ENCODE measurements at places on chromosomes 12 and 14.
A peak's percentile ranks its signal among the peaks of the same experiment; 100 is the strongest.

DNA sequence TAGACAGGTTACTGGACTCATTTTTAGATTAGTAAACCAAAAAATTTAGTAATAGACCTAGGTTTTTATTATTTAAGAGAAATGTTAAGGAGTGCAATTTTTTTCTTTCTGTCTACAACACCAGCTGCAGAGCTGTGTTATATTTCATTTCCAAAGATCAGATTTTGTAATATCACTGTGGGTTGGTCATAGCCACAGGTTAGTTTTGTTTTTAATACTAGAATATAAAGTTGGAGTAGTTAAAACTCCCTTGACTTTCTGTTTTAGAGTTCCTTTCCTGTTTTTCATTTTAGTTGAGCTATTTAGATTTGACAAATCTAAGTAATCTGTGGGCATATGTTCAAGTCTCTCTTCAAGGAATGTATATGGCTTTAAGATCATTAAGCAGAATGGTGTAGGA is 30.7 kb upstream of the GARIN2 start:
- no peak for DNase-seq

DNA sequence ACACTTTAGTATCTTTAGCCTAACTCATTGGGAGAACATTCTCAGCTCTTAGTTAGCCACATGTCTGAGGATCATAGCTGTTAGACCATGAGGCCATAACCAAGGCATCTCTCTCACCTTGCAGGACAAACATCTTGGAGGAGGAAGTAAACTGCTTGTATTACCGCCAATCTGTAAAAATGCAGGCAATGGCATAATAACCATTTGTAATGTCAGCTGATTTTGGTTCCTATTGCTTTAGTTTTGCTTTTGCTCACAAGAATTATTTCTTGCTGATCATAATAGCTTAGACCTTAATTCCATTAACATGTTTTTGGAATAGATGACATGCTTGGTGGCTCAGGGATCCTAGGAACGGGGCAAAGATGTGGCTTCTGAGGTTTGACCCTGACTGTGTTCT is 16.4 kb upstream of the GSG1 start:
- no peak for DNase-seq

GRCh38 chr14:75069811-75070145 is 337 bp downstream of the ZC2HC1C start:
- no peak for DNase-seq

- DNase-seq = no peak
These were observed 37.6 kb upstream of the PRB4 start for GRCh38 chr12:11347810-11348209.

GRCh38 chr12:128025589-128026245 is 241.3 kb upstream of the TMEM132C start:
- no peak for DNase-seq

GRCh38 chr14:96059519-96060135 is 20.5 kb downstream of the C14orf132 start:
- no peak for DNase-seq

GRCh38 chr12:47023311-47023710 is 56.1 kb upstream of the PCED1B start:
- no peak for DNase-seq

DNA sequence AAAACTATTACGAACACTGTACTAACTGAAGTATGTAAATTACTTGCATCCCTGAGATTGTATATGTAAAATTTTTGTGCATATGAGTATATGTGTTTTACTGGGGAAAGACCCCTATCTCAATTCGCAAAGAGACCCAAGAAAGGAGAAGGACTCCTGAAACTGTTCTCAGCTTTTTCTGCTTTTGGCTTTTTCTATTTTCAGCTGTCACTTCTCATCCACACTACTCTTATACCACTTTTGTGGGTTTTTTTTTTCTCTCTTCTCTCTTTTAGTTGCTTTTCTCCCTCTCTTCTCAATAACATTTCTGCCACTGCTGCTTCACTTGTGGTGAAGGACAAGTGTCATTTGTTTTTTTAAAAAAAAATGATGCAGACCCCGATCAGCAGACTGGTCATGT is 39.8 kb downstream of the NIN start:
- no peak for DNase-seq

DNA sequence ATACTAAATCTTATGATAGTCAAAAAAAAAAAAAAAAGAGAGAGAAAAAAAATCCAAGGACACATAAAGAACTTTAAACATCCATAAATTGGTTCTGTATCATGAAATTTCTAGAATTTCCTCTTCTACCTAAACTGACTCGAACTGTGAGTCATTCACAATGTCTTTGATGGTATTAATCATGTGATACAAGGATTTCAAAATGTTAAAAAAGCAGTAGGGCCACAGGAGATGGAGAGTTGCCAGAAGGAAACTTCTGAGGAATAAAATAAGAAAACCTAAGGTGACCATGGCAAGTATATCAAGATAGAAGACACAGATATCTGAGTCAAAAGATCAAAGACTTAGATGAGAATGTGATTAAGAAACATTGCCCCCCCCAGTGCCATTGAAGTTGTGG is 1320.9 kb upstream of the FLRT2 start:
- no peak for DNase-seq

- no peak for DNase-seq
These were observed 3.6 kb upstream of the WSB2 start for GRCh38 chr12:118064608-118065007.

DNA sequence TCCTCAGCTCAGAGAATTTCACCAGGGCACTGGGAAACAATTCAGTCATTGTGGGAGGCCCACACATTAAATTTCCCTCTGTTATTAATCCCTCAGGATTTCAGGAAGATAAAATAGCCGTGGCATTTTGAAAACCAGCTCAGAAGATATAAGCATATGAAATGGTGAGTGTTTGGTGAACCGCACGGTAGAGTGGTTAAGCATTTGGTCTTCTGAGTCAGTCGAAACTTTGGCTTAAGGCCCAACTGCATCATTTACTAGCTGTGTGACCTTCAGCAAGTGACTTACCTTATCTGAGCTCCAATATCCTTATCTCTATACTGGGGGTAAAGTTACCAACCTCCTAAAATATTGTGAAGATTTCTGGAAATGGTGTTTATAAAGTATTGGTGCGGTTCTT is 5.2 kb upstream of the VRK1 start:
- DNase-seq = no peak

GRCh38 chr14:31263485-31264133 is 56.0 kb upstream of the HECTD1 start:
- DNase-seq = peak; percentile 100

DNA sequence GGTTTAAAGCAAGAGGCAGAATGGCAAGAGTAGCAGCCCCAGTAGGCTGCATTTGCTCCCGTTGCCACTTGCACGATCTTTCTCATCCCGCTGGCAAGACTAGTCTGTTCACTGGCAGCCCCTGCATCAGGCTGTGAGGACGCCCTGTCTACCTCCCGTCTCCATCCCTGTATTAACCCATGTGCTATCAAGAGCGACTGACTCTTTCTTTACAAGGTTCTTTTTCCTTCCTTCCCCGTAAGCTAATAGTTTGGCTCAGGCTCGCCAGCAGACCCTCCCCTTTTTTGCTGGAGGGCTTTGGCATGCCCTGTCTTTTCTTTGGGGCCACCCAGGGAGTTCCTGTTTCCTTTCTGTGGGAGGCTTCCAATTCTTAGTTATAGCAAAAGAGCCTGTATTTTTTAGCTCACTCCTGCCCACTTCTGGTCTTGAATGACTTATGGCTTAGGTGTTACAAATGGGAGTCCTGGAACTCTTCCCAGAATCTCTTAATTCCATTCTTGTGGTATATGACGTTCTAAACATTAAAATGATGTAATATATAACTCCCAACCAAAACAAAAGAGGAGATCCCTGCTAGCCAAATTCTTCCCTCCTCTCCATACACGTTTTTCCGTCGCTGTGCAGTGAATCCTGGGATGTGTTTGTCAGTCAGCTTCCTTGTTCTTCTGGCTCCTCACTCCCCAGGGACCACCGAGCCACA is 149.0 kb downstream of the PRKCH start:
- DNase-seq = peak; percentile 66

DNA sequence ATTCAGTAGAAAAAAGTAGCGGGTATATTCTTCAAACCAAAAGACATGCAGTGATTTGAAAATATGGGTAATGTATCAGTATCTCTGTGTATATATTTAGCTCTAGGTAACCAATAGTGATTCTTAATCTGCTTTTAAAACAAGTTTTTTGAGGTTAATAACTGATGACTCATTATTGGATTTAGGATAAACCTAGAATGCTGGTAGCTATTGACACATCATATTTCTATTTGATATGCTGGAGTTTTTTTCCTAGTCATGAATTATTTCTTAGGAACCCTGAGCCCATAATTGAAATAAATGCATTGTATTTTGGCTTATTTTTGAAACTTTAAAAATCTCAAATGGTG is 15.5 kb downstream of the ARF6 start:
- no peak for DNase-seq

Measured in kidney epithelial cell (primary cell).